ENCODE measurements at places on chromosomes 2 and 18.

GRCh38 chr2:126882181-126882580 lies 16.5 kb upstream of the TEX51 start:
- DNase-seq, result no peak

GRCh38 chr2:11077411-11077810 lies 77.9 kb upstream of the SLC66A3 start:
- no peak for DNase-seq

DNA sequence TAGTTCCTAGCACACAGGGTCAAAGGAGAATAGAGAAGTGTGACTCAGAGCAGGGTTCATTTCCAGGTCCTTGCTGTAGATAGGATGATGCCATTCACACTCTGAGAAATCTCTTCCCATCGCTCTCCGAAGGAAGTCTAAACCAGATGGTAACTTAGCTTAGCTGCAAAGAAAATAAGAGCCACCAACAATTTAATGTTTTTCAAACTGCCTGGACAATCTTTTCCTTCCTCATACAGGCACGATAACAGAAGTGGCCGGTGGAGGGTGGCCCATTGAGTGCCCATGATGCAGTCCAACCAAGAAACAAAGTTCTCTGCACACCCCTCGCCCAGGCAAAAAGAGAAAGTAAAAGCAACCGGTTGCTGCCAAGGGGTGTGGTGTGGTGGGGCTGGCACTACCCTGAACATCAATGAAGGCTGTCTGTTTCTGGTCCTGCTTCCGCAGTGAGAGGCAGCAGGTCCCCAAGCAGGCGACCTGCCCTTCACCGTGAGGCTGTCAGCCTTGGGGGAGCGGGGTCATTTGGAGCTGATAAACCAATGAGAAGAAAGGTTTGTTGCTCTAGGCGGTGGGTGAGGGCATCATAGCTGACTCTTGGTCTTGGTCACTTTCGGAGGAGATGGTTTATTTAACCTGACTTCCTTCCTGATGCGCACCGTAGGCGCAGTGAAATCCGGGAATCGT lies 105.6 kb upstream of the CD302 start:
- peak; percentile 66 for DNase-seq

DNA sequence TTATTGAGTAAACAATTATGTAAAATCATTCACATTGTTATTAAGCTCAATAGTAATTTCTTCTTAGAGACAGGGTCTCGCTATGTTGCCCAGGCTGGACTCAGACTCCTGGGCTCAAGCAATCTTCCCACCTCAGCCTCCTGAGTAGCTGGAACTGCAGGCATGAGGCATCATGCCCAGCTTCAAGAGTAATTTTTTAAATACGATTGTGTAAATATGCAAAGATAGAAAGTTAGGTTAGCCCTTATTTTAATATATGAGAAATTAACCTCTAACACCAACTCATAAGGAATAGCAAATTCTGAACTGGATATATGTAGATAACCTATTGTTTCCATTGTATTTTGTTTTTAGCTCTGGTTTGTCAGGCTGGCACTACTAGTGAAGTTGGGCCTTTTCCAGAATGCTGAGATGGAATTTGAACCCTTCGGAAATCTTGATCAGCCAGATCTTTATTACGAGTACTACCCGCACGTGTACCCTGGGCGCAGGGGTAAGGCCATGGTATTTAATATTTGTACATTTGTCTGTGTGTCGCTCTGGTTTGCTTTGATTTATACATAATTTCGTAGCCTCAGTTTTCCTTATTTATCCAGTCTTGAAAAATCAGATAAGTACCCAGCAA lies 44.8 kb downstream of the TRAPPC12 start:
- DNase-seq, result no peak

DNA sequence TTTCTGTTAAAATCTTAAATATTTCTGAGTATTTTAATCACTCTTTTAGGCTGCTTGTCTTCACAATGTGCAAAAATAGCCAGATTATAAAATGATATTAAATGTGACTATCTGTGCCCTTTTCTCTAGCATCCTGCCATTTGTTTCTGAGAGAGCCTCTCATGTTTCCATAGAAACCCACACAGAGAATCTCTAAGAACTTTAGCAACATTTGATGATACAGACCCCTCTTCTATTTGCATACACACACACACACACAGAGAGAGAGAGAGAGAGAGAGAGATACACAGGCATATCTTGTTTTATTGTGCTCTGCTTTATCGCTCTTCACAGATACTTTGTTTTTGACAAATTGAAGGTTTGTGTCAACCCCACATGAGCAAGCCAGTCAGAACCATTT lies 134.5 kb upstream of the DDX18 start:
- DNase-seq, result no peak

GRCh38 chr2:240707043-240707756 lies 15.5 kb downstream of the AQP12A start:
- DNase-seq, result no peak

DNA sequence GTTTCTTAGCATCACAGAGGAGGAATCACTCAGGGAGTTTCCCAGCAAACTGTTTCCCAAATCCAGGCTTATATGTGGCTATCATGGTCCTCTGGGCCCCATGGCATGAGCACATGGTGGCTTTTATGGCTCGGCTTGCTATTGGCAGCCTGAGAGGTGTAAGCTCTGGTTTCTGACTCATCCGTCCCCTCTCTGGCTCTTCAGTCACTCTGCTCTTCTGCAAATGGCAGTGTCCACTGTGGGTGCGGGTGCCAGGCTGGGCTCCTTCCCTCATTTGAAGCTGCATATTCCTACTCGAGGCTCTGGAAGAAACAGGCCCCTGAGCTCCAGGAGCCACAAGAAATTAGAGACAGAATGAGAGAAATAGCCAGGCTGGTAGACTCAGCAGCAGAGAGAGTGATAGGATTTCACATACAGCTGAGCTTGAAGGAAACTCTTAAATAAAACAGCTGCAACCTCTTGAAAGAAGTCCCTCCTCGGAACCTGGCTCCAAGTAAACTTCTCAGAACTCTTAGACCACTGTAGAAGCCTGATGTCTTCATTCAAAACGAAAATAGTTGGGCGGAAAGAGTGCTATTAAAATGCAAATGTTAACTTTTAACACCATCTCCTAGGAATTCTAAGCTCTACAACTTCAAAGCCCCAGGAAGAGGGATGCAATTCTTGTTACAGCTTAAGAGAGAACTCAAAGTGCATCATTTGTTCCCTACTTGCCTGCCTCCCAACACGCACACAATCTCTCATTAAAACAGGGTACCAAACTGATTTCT lies 212.6 kb upstream of the SP5 start:
- no peak for DNase-seq

DNA sequence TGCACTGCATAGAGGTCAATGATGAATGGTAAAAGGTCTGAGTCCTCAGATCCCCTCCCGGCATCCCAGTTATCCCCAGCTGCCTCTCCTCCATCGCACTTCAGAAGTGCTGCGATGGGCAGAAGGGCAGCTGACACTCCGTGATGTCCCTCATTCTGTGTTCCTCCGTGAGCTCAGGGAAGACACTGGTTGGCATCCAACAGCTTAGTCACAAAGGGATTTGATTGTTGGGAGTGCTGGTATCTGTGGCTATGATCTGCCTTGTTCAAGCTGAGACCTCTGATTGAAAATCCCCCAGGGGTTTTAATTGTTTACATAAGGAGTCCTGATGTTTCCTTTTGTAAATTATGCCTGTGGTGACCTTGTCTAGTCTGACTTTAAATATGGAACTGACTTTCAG lies 19.0 kb upstream of the SAG start:
- DNase-seq, result no peak

DNA sequence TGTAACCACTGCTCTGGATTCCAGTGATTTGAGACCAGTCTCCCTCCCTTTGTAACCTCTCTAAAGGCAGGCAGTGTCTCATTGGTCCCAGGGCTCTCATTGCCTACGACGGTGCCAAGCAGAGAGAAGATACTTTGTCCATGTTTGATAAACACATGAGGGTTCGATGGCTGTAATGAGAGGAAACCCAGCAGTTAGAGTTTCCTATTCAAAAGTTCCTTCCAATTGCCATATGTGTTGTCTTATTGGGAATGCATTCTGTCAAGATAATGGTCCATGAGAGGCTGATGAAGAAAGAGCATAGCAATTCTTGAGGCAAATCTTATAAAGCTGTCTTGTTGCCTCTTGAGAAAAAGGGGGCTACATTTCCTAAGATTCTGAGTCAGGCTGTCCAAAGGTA lies 292.5 kb downstream of the LRRTM1 start:
- DNase-seq, result no peak

DNA sequence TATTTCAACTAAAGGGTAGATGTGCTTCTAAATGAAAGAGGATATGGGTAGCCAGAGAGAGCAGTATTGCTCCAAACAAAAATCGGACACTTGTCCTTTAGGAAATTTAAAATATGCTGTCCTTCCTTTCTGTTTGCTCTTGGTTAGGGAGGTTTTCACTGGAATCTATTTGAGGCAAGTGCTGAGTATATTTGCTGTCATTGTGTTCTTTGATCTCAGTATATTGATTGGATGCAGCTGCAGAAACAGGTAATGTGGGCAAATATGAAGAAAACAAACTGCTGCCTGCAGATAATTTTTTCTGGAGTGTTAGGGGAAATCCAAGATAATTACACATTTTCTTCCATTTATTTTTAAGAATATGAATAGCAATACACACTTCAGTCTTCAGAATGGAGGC lies 410.2 kb downstream of the NCKAP5 start:
- DNase-seq, result no peak

DNA sequence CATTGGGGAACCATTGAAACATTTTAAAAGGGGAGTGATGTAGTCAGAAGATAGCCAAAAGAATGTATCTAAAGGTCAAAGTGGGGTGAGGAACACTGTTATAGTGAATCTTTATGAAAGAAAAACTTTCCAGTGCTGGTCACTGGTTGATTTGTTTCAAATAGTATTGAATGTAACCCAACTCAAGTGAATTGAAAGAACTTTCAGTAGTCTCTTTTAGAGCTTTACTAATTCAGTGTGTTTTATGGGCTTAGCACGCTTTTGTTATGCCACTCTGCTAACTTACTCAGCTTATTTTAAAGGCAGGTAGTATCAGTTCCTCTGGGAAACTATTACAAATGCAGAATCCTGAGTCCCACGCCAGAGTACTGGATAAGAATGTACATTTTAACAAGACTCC lies 57.3 kb downstream of the GTF2A1L start:
- no peak for DNase-seq

DNA sequence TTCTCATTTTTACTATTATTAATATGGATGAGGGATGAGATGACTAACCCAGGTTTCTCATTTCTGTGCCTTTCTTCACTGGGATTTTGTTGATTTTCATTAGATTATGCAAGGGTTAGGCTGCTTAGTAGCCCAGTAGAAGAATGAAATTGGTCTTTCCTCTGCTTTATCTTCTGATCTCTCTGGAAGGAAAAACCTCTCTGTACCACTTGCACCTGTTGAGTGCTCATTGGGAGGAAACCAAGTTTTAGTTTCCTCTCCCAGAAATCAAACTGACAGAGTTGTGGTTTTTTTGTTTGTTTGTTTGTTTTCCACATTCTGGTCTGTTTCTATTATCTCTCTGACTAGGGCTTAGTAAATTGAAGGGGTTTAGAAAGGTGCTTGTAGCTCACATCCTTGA lies 60.8 kb downstream of the KIAA1328 start:
- no peak for DNase-seq
